ENCODE measurements at places on chromosomes 1 and 21. TPM values are rescaled to one million over a fixed set of nuclear protein-coding genes. Genes with fewer than 3 reads are reported as not detected.

CD52 gene
- total RNA-seq: not detected

PLA2G4A gene
- total RNA-seq: 20.7 TPM

PGLYRP4 gene
- total RNA-seq: not detected

PTPRF gene
- total RNA-seq: 21.4 TPM

NGF gene
- total RNA-seq: 0.51 TPM

RIMKLA gene
- 3.7 TPM for total RNA-seq

DIPK1A gene
- total RNA-seq: 12.5 TPM

BMP8B gene
- 0.51 TPM for total RNA-seq

FASLG gene
- total RNA-seq: not detected

YIPF1 gene
- 19.7 TPM for total RNA-seq

SLC44A3 gene
- total RNA-seq: 0.80 TPM
